ENCODE measurements at places on chromosomes 7 and 10.
A peak's percentile ranks its signal among the peaks of the same experiment; 100 is the strongest.

DNA sequence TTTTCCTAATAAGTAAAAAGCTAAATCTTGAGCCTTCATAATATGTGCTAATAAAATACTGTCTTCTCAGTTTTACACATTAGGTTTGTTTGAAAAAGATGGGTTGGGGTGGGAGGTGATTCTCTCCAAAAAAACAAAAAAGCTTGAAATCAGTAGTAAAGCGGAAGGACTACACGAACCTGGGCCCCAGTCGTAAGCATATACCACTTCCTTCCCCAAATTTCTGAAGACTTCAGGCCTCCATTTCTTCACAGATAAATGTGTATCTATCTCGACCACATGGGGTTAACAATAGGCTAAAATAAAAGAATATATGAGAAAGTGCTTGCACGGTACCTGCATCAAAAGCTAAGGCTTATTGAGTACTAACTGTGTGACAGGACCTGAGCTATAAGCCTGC, 51.6 kb upstream of the PAX2 start:
- no peak for DNase-seq

GRCh38 chr7:102875700-102876295, 37.0 kb upstream of the LRRC17 start:
- no peak for DNase-seq

DNA sequence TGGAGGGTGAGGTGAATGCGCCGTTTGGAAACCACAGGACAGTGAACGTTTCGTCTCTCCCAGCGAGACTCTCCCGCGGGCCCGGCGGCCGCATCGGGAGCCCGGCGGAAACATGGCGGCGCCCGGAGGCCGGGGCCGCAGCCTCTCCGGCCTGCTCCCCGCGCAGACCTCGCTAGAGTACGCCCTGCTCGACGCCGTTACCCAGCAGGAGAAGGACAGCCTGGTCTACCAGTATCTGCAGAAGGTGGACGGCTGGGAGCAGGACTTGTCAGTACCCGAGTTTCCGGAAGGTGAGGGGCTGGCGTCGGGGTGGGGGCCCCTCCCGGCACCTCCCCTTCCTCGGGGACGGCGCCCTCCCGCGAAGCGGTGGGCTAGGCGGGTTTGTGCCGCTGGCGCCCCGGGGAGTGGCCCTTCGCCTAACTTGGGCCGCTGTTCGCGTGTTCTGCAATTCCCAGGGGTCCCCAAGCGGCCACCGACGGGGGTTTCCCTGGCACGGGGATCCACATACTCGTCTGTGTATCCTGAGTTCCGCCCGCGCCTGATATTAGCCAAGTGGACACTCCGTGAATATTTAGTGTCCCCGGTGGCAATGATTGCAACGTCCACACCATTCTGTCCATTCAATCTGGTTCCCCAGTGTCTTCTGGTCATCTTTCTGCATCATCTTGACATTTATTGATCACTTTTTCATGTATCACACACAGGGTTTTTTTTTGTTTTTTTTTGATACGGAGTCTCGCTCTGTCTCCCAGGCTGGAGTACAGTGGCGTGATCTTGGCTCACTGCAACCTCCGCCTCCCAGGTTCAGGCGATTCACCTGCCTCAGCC, 514 bp downstream of the NHLRC2 start:
- peak; percentile 33 for DNase-seq

DNA sequence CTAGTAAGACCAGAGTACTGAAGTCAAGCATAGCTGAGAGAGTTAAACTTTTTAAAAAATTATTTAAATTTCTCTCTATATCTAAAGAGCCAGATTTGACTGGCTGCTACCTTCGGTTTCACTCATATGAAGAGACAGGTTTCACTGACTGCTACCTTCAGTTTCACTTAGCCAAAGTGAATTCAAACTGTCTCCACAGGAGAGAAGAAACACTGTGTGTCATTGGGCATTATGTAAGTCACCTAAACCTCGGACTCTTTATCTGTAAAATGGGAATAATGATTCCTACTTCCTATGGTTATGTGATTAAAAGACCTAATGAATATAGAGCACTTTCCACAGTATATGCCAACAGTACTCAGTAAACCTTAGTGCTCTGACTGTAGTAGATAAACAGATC, 41.6 kb upstream of the MET start:
- DNase-seq, result no peak

GRCh38 chr10:61897671-61898434, 3.6 kb upstream of the ARID5B start:
- peak; percentile 86 for DNase-seq

DNA sequence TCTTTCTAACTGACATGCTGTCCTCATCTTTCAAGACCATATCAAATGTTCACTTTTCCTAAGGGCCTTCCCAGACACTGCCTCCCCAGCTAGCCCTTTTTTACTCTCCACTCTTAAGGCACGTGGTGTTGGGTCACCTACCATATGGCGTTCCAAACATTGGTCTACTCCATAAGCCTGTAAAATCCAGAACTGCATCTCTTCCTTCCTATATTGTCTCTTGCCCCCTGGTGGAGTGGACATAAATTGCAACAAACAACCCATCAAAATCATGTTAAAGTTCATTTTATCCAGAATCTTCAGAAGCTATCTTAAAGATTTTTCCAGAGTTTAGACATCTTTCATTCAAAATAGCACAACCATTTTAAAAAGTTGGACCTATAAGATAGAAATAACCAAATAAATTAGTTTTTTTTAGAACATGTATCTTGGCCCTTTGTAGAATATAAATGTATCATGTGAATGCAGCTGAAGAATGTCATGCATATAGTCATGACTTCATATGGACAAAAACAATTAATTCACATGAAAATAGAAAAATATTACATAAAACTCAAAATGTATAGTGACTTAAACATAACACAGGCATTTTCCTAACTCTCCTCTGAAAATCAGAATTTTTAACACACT, 180.6 kb upstream of the CHRM2 start:
- DNase-seq, result peak; percentile 10

DNA sequence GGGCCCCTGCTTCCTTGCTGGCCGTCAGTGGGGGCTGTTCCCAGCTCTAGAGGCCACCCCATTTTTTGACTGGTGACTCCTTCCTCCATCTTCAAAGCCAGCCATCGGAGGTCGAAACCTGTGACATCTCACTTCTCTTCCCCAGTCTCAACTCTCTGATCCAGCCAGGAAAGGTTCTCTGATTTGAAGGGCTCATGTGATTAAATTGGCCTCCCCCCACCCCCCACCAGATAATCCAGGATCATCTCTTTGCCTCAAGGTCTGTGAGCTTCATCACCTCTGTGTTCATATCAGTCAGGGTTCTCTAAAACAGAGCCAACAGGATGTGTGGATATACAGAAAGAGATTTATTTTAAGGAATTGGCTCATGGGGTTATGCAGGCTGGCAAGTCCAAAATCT, 5.6 kb upstream of the RAMP3 start:
- DNase-seq, result no peak
